ENCODE measurements at places on chromosomes 2 and 18.

DNA sequence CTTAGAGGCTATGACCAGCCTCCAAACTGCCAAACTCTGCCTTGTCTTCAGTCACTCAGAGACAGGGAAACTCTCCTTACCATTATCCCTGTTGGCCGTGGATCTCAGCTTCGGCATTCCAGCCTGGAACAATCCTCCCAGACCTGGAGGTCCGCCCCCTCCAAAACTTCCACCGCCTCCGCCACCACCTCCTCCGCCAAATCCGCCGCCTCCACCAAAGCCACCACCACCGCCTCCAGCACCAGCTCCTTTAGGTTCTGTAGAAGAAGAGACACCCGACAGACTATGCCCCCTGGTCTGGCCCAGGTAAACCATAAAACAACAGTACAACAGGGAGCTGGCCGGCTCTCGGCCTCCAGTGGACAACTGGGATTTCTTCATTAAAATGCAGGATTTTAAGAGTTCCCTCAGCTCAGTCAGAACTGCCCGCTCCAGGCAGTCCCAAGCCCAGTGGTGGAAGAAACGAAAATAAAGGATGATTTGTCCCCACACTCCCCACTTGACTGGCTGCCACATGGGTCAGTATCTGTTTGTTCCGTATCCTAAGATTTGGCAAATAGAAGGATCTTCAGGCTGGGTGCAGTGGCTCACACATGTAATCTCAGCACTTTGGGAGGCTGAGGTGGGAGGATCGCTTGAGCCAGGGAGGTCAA, 22.4 kb downstream of the WIPF1 start:
- H3K4me3 ChIP-seq = no peak overlapping the region
- DNase-seq = no peak
- peaks cover 18% of the 10 kb centered on the region for H3K36me3 ChIP-seq
- no peaks in the 10 kb centered on the region for H3K27me3 ChIP-seq
- H3K27ac ChIP-seq = peak overlapping the region; percentile 97

- peaks cover 9% of the 10 kb centered on the region for H3K36me3 ChIP-seq
- H3K4me3 ChIP-seq = no peak overlapping the region
- H3K4me1 ChIP-seq = peaks cover 13% of the 10 kb centered on the region
- H3K27me3 ChIP-seq = no peaks in the 10 kb centered on the region
Observed at GRCh38 chr18:56721491-56721890, 70.3 kb downstream of the WDR7 start.

DNA sequence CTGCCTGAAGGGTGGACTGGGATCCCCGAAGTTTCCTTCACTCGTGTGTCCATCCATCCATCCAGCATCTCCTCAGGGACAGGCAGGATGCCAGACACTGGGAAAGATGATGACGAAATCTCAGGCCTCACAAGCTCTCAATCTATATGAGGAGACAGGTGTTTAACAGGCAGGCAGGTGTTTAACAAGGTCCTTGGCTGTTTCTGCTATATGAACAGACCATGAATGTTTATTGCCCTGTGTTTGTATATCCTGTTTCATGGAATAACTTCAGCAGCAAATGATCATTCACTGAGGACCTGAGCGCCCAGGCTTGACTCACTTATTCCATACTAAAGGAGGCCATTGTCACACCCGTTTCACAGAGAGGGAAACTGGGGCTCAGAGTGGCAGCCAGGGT, 685.8 kb upstream of the HS6ST1 start:
- no peak overlapping the region for H3K27ac ChIP-seq
- H3K27me3 ChIP-seq = no peaks in the 10 kb centered on the region

- no peak overlapping the region for H3K4me3 ChIP-seq
- peak; percentile 61 for DNase-seq
- H3K36me3 ChIP-seq = peaks cover 5% of the 10 kb centered on the region
- no peak overlapping the region for H3K27ac ChIP-seq
Observed at GRCh38 chr18:48663931-48664847, 125.4 kb downstream of the CTIF start.

DNA sequence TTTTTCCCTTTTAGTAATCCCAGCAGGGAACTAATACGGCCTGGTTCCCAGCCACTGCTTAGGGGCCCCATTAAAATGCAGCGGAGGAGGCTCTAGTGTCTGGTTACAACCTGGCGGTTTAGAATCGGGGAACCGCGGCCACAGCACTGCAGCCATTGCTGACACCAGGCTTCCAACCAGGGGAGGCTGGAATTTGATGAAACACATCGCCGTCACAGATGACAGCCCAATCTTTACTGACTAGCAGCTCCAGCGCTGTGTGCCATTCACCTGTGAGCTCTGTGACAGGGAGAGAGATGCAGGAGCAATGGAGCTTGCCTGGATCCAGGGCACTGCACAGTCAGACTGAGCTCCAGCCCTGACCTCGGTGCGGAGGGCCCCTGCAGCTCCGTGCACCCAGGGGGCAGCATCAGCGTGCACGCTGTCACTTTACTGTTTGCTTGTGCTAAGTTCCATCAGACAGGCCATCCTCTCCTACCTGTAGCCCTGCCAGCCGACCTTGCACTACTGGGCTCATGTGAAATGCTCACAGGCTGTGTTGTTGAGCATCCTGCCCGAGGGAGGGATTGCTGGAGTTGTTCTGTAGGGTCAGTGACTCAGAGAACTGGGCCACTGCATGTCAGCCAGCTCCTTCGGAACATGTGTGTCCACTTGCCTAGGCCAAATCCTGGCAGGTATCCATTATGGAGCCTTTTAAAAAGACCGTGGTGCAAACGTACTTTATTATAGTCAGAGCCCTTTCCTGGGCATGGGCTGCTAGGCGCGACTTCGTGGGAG, 203.5 kb downstream of the SEPTIN10 start:
- H3K4me1 ChIP-seq = no peaks in the 10 kb centered on the region
- no peak overlapping the region for H3K27ac ChIP-seq
- no peak for DNase-seq
- H3K36me3 ChIP-seq = no peaks in the 10 kb centered on the region
- H3K27me3 ChIP-seq = no peaks in the 10 kb centered on the region

- peaks cover 23% of the 10 kb centered on the region for H3K4me1 ChIP-seq
- peaks cover 15% of the 10 kb centered on the region for H3K36me3 ChIP-seq
- no peak overlapping the region for H3K4me3 ChIP-seq
- no peak for DNase-seq
Observed at GRCh38 chr2:208315081-208315788, 49.2 kb downstream of the PIKFYVE start.

GRCh38 chr2:42359965-42360483, 993 bp downstream of the COX7A2L start:
- peak overlapping the region; percentile 91 for H3K27ac ChIP-seq
- peak overlapping the region; percentile 97 for H3K4me3 ChIP-seq
- H3K27me3 ChIP-seq = no peaks in the 10 kb centered on the region
- DNase-seq = peak; percentile 35
- peaks cover 55% of the 10 kb centered on the region for H3K4me1 ChIP-seq

DNA sequence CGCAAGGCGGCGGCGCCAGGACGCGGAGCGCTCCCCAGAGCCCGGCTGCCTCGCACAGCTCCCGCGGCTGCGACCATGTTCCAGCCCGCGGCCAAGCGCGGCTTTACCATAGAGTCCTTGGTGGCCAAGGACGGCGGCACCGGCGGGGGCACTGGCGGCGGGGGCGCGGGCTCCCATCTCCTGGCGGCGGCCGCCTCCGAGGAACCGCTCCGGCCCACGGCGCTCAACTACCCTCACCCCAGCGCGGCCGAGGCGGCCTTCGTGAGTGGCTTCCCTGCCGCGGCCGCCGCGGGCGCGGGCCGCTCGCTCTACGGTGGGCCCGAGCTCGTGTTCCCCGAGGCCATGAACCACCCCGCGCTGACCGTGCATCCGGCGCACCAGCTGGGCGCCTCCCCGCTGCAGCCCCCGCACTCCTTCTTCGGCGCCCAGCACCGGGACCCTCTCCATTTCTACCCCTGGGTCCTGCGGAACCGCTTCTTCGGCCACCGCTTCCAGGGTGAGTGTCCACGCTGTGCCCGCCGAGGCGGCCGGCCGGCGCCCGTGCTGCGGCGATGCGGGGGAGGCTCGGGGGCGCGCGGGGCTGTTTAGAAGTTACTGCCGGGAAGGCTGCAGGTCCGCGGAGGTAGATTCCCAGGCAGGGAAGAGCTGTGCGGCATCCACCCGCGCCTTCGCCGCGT, 696 bp downstream of the EMX1 start:
- H3K27ac ChIP-seq = no peak overlapping the region
- no peak for DNase-seq
- H3K27me3 ChIP-seq = peaks cover 82% of the 10 kb centered on the region
- no peaks in the 10 kb centered on the region for H3K36me3 ChIP-seq
- peak overlapping the region; percentile 77 for H3K4me3 ChIP-seq

GRCh38 chr2:28367667-28368356, 24.8 kb upstream of the FOSL2 start:
- peaks cover 48% of the 10 kb centered on the region for H3K4me1 ChIP-seq
- no peak for DNase-seq
- H3K36me3 ChIP-seq = no peaks in the 10 kb centered on the region
- H3K27me3 ChIP-seq = no peaks in the 10 kb centered on the region
- peak overlapping the region; percentile 44 for H3K27ac ChIP-seq
- H3K4me3 ChIP-seq = no peak overlapping the region

DNA sequence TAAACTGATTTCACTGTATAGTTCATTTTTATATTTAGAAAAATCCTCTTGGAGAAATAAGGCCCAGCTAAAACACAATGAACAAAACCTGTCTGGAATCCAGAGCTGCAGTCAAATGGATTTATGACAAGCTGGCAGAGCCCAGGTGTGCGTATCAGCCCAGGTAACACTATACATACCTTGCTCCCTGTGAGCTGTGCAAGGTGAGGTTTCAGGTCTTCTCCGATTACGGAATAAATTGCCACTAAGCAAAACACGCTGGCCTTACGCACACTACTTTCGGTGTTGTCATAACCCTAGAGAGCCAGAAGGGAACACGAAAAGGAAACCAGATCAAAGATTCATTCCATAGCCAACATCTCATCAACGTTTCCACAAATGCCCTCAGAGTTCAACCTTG, 61.9 kb upstream of the TFCP2L1 start:
- no peak overlapping the region for H3K27ac ChIP-seq
- peaks cover 17% of the 10 kb centered on the region for H3K36me3 ChIP-seq
- H3K4me3 ChIP-seq = no peak overlapping the region
- H3K4me1 ChIP-seq = no peaks in the 10 kb centered on the region

- peaks cover 4% of the 10 kb centered on the region for H3K36me3 ChIP-seq
- H3K4me1 ChIP-seq = no peaks in the 10 kb centered on the region
- no peak overlapping the region for H3K27ac ChIP-seq
- H3K27me3 ChIP-seq = no peaks in the 10 kb centered on the region
Observed at GRCh38 chr2:135279209-135279608, 227.1 kb downstream of the RAB3GAP1 start.

Data from activated T-cell treated with anti-CD3 and anti-CD28 coated beads, Interleukin-2, amount 50 U/mL, for 72 hours (primary cell).